ENCODE measurements at places on chromosomes 1 and 21.

DNA sequence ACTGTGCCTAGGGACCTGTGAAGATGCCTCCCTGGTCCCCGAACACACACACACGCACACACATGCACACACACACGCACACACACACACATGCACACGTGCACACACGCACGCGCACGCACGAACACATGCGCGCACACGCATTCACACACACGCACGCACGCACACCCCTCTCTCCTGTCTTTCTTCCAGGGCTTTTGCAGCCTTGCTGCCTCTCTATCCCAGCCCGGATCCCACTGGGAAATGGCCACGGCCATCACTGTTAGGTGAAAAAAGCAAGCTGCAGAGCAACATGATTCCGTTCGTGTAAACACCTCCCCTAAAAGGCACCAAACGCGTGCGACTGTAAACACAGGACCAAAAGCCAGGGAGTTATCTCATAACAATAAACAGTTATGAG lies 39.7 kb downstream of the NKAIN1 start:
- DNase-seq = peak; percentile 17
- H3K4me1 ChIP-seq = no peaks in the 10 kb centered on the region
- no peaks in the 10 kb centered on the region for H3K36me3 ChIP-seq
- H3K4me3 ChIP-seq = no peak overlapping the region
- H3K27ac ChIP-seq = no peak overlapping the region

GRCh38 chr1:72911656-72912055 lies 629.3 kb upstream of the NEGR1 start:
- no peak overlapping the region for H3K4me3 ChIP-seq
- H3K4me1 ChIP-seq = no peaks in the 10 kb centered on the region
- H3K27me3 ChIP-seq = no peaks in the 10 kb centered on the region
- H3K27ac ChIP-seq = no peak overlapping the region
- no peak for DNase-seq

- H3K4me3 ChIP-seq = no peak overlapping the region
- H3K4me1 ChIP-seq = no peaks in the 10 kb centered on the region
- H3K36me3 ChIP-seq = no peaks in the 10 kb centered on the region
- DNase-seq = no peak
- no peaks in the 10 kb centered on the region for H3K27me3 ChIP-seq
- no peak overlapping the region for H3K27ac ChIP-seq
Measured at GRCh38 chr1:234505769-234506102, 26.8 kb upstream of the TARBP1 start.

- H3K36me3 ChIP-seq = no peaks in the 10 kb centered on the region
- H3K27ac ChIP-seq = no peak overlapping the region
- H3K4me1 ChIP-seq = no peaks in the 10 kb centered on the region
- no peak overlapping the region for H3K4me3 ChIP-seq
Measured at GRCh38 chr21:21200103-21200938, 202.1 kb downstream of the NCAM2 start.

DNA sequence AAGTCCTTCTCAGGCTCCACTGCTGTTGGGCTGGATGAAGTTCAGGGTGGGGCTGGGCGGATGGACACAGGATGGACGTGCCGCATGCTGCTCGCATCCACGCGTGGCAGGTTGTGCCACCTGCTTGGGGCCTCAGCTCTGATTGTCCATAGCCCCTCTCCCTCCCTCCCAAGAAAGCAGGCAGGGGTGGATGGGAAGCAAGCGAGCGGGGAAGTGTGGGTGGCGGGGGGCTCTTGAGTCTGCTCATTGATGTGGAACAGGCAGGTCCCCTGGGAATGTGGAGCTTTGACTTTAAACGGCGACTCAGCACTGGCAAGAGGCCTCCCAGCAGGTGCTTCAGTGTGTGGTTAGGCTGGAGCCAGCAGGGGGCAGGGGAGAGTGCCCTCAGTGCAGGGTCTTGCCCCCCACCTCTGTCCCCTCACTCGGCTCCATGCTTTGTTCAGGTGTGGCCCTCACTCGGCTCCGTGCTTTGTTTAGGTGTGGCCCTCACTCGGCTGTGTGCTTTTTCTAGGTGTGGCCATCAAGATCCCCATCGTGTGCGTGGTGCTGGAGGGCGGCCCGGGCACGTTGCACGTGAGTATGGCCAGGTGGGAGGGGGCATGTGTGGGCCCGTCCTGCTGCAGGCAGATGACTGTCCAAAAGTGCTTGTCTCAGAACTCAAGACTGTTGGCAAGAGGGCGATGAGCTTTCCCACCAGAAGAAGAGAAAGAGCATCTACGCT lies 23.9 kb downstream of the TRPM2 start:
- H3K27ac ChIP-seq = no peak overlapping the region
- no peaks in the 10 kb centered on the region for H3K36me3 ChIP-seq
- H3K27me3 ChIP-seq = no peaks in the 10 kb centered on the region
- no peak for DNase-seq

DNA sequence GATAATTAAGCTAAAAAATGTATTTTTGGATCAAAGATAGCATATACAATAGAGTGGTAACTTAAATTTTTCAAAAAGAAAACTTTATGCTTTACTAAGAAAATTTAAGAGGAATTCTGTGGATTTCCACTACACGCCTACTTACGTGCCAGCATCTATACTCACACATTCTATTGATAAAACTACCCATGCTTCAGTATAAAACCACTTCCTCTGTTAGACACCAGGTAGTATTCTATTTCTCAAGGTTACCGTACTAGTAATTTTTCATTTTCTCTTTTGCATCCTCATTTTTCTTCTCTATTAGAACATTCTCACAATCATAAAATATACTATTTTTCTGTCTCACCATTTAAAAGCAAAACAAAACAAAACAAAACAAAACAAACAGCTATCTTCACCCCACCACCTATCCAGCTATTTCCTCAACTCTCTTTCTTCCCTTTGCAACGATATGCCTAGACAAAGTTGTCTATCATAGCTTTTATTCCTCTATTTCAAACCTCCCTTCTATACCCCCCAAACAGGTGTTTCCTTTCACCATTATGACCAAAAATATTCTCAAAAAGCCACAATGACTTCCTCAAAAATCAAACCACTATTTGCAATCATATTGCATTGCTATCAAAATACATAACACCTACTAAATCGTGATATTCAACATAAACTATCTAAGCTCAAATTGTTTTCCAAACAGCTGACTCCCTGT lies 1652.0 kb downstream of the MRPL39 start:
- H3K4me1 ChIP-seq = no peaks in the 10 kb centered on the region
- no peaks in the 10 kb centered on the region for H3K36me3 ChIP-seq
- H3K4me3 ChIP-seq = no peak overlapping the region
- H3K27ac ChIP-seq = no peak overlapping the region

- H3K27me3 ChIP-seq = no peaks in the 10 kb centered on the region
- H3K27ac ChIP-seq = no peak overlapping the region
- H3K36me3 ChIP-seq = no peaks in the 10 kb centered on the region
Measured at GRCh38 chr1:218368686-218369085, 23.6 kb downstream of the TGFB2 start.

DNA sequence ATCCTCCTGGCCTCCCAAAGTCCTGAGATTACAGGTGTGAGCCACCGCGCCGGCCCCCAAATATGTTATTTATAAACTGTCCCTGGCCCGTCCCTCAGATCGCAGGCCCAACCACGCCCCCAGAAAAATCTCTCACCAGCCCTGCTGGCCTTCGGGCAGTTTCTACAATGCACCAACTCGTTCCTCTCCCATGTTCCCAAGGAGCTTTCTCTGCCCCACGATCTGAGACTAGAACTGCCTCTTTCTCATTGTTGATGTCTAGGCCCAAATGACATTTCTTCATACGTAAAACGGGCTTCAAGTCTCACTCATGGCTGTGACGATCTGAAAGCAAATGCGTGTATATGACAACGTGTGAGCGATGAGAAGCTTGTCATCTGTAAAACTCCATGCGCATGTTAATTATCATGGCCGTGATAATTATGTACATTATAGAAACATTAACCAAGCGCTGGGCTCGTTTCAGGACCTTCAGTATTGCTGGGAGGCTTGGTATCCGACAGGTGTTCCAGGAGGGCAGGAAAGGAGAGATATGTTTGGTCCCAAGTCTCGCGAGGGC lies 748 bp upstream of the NIPAL3 start:
- H3K27me3 ChIP-seq = no peaks in the 10 kb centered on the region
- peaks cover 22% of the 10 kb centered on the region for H3K4me1 ChIP-seq
- no peak for DNase-seq
- no peaks in the 10 kb centered on the region for H3K36me3 ChIP-seq
- H3K4me3 ChIP-seq = no peak overlapping the region

- peak overlapping the region; percentile 98 for H3K27ac ChIP-seq
- H3K36me3 ChIP-seq = no peaks in the 10 kb centered on the region
- peaks cover 77% of the 10 kb centered on the region for H3K4me1 ChIP-seq
- H3K27me3 ChIP-seq = no peaks in the 10 kb centered on the region
- peak; percentile 68 for DNase-seq
- H3K4me3 ChIP-seq = no peak overlapping the region
Measured at GRCh38 chr1:21933397-21934248, 3.5 kb downstream of the HSPG2 start.

- DNase-seq = no peak
- peaks cover 4% of the 10 kb centered on the region for H3K4me1 ChIP-seq
- H3K36me3 ChIP-seq = no peaks in the 10 kb centered on the region
Measured at GRCh38 chr1:10177876-10178275, 32.5 kb upstream of the KIF1B start.

DNA sequence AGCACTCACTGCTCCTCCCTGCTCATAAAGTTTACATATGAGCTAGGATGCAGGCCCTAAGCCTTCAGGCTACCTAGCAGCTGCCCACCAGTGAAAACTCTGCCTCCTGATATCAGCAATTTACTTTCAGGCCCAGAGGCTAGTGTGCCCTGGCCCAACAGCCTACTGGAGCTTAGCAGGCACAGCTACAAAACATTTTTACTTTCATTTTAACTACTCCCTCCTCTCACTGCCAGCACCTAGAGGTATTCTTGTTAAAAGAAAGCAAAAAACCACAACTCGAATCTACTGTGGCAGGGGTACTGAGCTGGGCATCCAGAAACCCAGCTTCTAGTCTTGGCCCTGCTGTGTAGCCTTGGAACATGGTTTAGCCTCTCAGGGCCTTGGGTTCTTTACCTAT lies 5.8 kb upstream of the LORICRIN start:
- H3K27ac ChIP-seq = no peak overlapping the region
- no peaks in the 10 kb centered on the region for H3K36me3 ChIP-seq
- H3K4me1 ChIP-seq = no peaks in the 10 kb centered on the region
- H3K4me3 ChIP-seq = no peak overlapping the region
- no peak for DNase-seq

DNA sequence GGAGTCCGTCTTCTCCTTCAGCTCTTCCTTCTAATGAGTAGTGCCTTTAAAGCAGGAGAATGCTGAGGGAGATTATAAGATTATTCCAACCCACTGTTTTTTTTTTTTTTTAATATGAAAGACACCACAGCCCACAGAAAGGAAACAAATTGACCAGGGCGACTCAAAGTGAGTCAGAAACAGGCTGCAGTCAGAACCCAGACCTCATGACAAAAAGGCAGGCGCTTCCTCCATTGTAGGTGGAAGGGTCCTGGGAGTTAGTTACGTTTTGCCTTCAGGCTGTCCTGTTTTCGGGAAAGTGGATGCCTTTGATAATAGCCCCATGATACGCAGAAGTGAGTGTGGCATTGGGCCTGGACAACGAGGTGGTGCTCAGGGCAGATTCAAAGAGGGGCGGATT lies 21.0 kb downstream of the PLXNA2 start:
- no peaks in the 10 kb centered on the region for H3K27me3 ChIP-seq
- DNase-seq = no peak
- no peak overlapping the region for H3K4me3 ChIP-seq

DNA sequence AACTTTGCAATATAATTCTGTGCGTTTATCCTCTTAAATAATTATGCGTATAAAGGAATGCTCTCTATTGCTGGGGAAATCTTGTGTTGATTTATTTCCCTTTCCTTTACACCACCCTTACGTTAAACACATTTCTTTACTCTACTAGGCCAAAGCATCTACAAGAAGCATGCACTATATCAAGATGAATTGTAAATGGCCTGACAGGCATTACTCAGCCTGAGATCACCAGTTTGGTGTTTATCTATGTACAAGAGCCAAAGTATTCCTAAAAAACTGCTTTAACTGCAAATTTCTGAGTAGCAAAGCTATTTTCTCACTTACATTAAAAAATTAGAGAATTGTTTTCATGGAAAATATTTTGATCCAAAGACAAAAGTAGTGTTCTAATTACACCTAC lies 114.8 kb downstream of the TYW3 start:
- no peak for DNase-seq
- no peaks in the 10 kb centered on the region for H3K36me3 ChIP-seq
- H3K27me3 ChIP-seq = no peaks in the 10 kb centered on the region
- H3K4me1 ChIP-seq = no peaks in the 10 kb centered on the region
- H3K4me3 ChIP-seq = no peak overlapping the region

DNA sequence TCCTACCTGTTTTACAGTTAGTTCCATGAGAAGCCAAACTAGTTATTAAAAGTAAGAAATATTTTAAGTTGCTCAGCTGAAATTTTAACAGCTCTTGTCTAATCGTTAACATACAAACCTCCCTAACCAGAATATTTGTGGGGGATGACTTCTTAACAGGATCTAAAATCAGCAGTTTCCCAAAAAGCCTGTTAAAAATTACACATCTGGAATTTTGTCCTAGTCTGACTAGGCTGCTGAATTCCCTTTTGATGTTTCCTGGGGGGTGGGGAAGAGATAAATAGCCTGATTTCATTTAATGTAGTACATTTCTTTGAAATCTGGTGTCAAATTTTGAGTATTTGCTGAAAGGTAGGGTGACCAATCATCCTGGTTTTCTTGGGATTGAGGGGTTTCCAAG lies 78.8 kb upstream of the ARHGAP29 start:
- H3K4me1 ChIP-seq = peaks cover 20% of the 10 kb centered on the region
- H3K27me3 ChIP-seq = no peaks in the 10 kb centered on the region
- H3K27ac ChIP-seq = peak overlapping the region; percentile 4
- H3K4me3 ChIP-seq = no peak overlapping the region
- no peaks in the 10 kb centered on the region for H3K36me3 ChIP-seq

DNA sequence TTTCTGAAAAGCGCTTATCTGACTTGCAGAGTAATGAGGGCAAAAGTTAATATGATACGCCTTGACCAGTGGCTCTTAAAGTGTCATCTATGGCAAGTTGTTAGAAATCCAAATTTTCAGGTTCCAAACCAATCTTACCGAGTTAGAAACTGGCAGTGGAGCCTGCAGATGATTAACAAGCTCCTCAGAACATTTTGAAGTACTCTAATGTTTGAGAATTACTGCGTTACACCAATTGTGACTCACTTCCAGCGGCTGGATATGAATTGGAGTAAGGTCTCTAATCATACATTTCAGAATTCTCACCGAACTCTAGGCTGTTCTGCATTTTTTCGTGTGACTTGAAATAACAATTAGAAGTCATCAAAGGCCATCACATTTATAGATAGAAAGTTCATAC lies 73.5 kb upstream of the TMPRSS15 start:
- no peak overlapping the region for H3K4me3 ChIP-seq
- no peaks in the 10 kb centered on the region for H3K4me1 ChIP-seq
- H3K27me3 ChIP-seq = no peaks in the 10 kb centered on the region
- DNase-seq = no peak
- H3K27ac ChIP-seq = no peak overlapping the region

- no peak for DNase-seq
- no peaks in the 10 kb centered on the region for H3K36me3 ChIP-seq
- no peaks in the 10 kb centered on the region for H3K27me3 ChIP-seq
- no peak overlapping the region for H3K4me3 ChIP-seq
- peaks cover 15% of the 10 kb centered on the region for H3K4me1 ChIP-seq
- no peak overlapping the region for H3K27ac ChIP-seq
Measured at GRCh38 chr21:46017148-46017547, 35.6 kb downstream of the COL6A1 start.

Data from hepatocyte (in vitro differentiated cells).